ENCODE measurements at places on chromosomes 11 and 22. TPM values are rescaled to one million over a fixed set of nuclear protein-coding genes. Genes with fewer than 3 reads are reported as not detected.
A peak's percentile ranks its signal among the peaks of the same experiment; 100 is the strongest.

NXPE1 gene
- not detected for total RNA-seq

PKNOX2 gene
- total RNA-seq: 39.9 TPM

UVRAG gene
- total RNA-seq: 25.7 TPM

OR52J3 gene
- total RNA-seq: not detected

TMPRSS6 gene
- total RNA-seq: 12.6 TPM

KCNK7 gene
- 1.7 TPM for total RNA-seq

OR2AG1 gene
- total RNA-seq: not detected

CTSF gene
- total RNA-seq: 4.1 TPM

HYOU1 gene
- total RNA-seq: 196 TPM

DNA sequence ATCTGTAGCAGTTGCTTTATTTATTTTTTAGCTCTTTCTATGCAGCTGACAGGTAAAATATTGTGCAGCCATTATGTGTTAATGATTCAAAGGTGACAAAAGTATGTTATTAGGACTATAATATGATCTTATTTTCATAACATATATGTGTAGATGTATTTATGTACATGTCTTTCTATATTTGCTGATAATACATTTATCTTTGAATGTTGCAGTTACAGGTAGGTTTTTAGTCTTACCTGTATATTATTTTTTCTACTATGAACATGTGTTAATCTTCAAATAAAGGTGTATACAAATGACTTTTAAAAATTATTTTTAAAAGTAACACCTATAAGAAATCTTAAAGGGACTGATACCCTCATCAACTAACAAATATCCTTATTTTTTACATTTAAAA lies 33.6 kb downstream of the FAR1 start:
- peaks cover 21% of the 10 kb centered on the region for H3K36me3 ChIP-seq
- no peak overlapping the region for H3K27ac ChIP-seq
- DNase-seq: no peak
- no peak overlapping the region for H3K4me3 ChIP-seq
- peaks cover 20% of the 10 kb centered on the region for H3K4me1 ChIP-seq

DNA sequence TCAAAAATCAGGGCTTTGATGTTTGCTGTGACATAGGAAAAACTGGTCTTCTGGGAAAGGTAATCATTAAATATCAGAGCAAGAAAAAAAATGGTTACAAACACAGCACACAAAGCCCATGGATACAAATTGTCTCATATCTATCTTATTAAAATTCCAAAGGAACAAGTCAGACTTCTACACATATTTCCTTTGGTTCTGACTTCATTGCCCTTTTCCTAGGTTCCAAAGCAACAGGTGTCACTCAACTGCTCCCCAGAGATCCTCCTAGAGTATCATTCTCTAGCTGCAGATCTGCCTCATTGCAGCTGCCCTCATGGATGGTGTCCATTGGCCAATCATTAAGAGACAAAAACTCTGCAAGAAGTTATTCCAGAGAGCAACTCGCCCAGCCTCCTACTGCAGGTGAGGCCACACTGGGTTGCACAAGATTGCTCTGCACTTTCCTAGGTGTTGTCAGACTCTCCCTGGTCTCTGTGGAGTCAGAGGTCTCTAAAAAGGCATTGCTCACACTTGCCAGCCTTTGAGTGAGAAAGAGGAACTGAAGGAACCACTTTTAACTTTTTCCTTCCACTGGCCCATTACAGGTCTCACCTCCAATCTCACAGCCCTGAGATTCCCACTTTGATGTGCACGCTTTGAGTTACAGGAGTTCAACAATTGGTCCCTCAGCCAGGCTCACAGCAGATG lies 5.7 kb downstream of the DRICH1 start:
- H3K4me1 ChIP-seq: peaks cover 42% of the 10 kb centered on the region
- H3K36me3 ChIP-seq: peaks cover 1% of the 10 kb centered on the region
- DNase-seq: no peak
- H3K4me3 ChIP-seq: no peak overlapping the region
- H3K27ac ChIP-seq: peak overlapping the region; percentile 82
- no peaks in the 10 kb centered on the region for H3K27me3 ChIP-seq

- no peaks in the 10 kb centered on the region for H3K4me1 ChIP-seq
- DNase-seq: no peak
- peaks cover 48% of the 10 kb centered on the region for H3K27me3 ChIP-seq
- no peak overlapping the region for H3K27ac ChIP-seq
Observed at GRCh38 chr11:72251614-72252013, 7.6 kb upstream of the PHOX2A start.

DNA sequence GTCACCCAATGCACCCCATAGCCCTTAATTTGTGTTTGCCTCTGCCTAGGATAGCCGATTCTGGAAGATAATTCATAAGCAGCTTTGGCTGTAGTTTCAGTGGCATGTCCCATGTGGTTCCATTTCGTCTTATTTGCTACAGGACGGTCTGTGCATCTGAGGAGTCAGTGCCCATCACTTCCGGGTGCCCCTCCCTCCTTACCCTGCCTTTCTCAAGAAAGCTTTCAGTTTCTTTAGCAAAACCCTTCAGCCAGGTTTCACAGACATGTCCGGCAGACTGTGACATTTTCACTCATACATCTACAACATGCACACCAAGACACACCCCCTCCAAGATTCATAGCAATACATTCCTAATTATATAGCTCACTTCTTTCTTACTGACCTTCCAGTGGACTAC lies 14.3 kb downstream of the TP53AIP1 start:
- H3K4me1 ChIP-seq: no peaks in the 10 kb centered on the region
- peaks cover 49% of the 10 kb centered on the region for H3K27me3 ChIP-seq
- no peaks in the 10 kb centered on the region for H3K36me3 ChIP-seq

DNA sequence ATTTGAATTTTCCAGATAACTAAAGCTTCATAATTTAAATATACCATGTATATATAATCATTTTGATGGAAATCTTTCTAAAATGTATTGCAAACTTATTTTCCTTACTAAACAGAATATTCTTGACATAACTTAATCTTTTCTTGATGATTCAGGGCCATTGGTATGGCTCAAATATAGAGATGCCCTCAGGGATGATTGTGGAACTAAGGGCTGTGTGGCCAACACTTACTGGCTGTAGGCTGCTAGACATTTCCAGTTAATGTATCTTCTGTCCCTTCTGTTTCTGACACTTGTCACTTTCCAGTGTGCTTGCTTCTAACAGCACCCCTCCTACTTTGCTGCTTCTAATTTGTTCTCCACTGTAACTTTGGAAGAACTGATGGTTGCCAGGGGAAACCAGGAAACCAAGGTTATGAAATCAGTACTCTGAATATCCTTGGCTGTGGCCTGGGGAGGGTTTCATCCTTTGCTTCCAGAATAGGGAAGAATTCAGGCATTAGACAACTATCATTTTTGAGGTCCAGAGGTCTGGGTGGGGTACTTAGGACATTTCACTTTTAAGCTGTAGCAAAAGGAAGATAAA lies 697.2 kb downstream of the ETS1 start:
- H3K27ac ChIP-seq: no peak overlapping the region
- peaks cover 1% of the 10 kb centered on the region for H3K36me3 ChIP-seq
- no peaks in the 10 kb centered on the region for H3K27me3 ChIP-seq
- no peak for DNase-seq
- peaks cover 6% of the 10 kb centered on the region for H3K4me1 ChIP-seq

DNA sequence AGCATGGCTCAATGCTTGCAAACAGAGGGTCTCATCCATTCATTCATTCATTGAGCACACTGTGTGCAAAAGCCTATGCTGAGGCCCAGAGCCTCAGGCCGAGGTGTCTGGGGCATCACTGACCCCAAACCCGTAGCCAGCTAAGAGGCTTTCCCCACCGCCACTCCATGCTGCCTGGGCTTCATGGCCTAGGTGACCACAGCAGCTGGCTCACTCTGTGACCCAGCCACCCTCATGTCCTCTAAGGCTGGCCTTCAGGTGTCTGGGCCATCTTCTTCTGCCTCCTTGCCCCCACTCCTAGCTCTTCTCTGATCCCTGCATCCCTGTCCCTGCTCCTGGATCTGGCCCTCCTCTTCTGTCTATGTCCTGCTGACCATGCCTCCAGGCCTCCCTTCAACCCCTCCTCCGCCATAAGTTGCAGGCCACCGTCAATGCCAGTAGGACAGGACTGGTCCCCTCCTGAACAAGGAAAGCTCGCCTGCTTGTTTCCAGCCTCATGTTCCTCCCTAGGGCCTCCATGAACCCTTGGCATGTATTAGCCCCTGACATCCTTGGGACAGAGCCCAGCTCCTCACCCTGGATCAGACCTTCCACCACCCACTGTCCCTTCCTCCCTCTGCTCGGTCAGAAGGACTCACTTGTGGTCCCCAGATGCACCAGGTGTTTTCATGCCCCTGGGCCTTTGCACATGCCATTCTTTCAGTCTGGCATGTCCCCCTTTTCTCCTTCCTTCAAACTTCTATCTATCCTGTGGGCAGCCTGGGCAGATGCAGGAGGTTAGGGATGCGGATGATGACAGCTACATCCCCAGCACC lies 92.8 kb downstream of the MYEOV start:
- DNase-seq: no peak
- peaks cover 3% of the 10 kb centered on the region for H3K36me3 ChIP-seq
- H3K4me1 ChIP-seq: peaks cover 17% of the 10 kb centered on the region
- no peak overlapping the region for H3K4me3 ChIP-seq

GRCh38 chr11:67117672-67118180 lies 1.3 kb upstream of the KDM2A start:
- H3K27me3 ChIP-seq: no peaks in the 10 kb centered on the region
- H3K36me3 ChIP-seq: no peaks in the 10 kb centered on the region
- peak overlapping the region; percentile 78 for H3K4me3 ChIP-seq
- peak; percentile 37 for DNase-seq
- peaks cover 19% of the 10 kb centered on the region for H3K4me1 ChIP-seq

GRCh38 chr11:3073029-3073435 lies 15.8 kb upstream of the CARS1 start:
- peaks cover 4% of the 10 kb centered on the region for H3K27me3 ChIP-seq
- no peak for DNase-seq
- H3K27ac ChIP-seq: no peak overlapping the region
- H3K36me3 ChIP-seq: no peaks in the 10 kb centered on the region
- peaks cover 7% of the 10 kb centered on the region for H3K4me1 ChIP-seq

DNA sequence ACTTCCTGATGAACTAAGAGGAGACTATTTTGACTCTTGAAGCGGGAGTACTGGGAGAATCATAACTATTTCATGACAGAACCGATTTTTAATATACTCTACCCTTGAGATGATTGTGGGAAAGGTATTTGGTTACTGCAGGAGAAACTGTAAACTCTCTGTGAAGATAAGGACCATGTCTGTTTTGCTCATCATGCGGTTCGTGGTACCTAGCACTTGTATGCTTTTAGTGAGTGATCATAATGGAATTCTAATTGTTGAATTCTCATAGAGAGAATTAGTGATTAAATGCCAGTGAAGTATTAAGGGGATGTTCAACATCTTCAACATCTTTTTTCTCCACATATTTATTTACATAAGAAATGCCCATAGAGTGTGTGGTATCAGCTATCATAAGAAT lies 11.4 kb downstream of the AASDHPPT start:
- peaks cover 29% of the 10 kb centered on the region for H3K4me1 ChIP-seq
- no peaks in the 10 kb centered on the region for H3K27me3 ChIP-seq
- H3K36me3 ChIP-seq: peaks cover 44% of the 10 kb centered on the region
- no peak for DNase-seq
- no peak overlapping the region for H3K4me3 ChIP-seq
- no peak overlapping the region for H3K27ac ChIP-seq

DNA sequence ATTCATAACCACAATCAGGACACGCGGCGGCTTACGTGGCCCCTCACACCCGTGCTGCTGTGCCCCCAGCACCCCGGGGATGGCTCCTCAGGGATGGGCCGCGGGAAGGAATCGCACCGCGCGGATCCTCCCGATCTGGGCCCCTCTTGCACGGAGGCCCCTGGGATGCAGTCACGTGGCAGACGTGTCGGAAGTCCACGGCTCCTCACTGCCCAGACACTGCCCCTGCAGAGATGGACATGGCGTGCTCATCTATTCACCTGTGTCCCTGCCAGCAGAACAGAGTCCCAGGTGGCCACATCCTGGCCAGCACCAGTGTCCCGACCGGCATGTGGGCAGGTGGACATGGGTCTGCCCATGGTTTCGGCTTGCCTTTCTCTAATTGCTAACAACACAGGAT lies 12.8 kb downstream of the MOB2 start:
- peaks cover 17% of the 10 kb centered on the region for H3K36me3 ChIP-seq
- DNase-seq: no peak
- no peak overlapping the region for H3K27ac ChIP-seq
- H3K4me1 ChIP-seq: no peaks in the 10 kb centered on the region
- no peak overlapping the region for H3K4me3 ChIP-seq

DNA sequence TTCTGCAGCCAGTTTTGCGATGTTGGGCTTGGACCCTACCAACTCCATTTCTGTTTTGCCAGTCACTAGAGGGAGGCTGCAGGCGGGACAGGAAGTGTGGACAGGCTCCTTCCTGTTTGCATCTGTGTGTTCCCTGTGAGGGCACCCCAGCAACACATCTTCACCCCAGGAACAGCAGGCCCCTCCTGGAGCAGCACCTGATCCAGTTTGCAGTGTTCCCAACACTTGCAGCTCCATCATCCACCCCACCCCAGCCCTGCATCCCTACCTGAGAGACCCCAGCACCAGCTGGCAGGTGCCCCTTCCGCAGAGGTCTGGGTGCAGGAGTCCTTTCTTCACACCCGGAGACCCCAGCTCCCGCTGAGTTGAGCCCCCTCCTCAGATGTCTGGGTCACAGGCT lies 7.4 kb upstream of the VSIG10L2 start:
- H3K4me3 ChIP-seq: no peak overlapping the region
- peaks cover 7% of the 10 kb centered on the region for H3K4me1 ChIP-seq
- no peak overlapping the region for H3K27ac ChIP-seq
- no peaks in the 10 kb centered on the region for H3K36me3 ChIP-seq

GRCh38 chr22:29871684-29872083 lies 11.3 kb upstream of the MTMR3 start:
- peaks cover 8% of the 10 kb centered on the region for H3K4me1 ChIP-seq
- H3K27me3 ChIP-seq: peaks cover 7% of the 10 kb centered on the region
- DNase-seq: no peak
- no peak overlapping the region for H3K4me3 ChIP-seq
- H3K27ac ChIP-seq: peak overlapping the region; percentile 67
- H3K36me3 ChIP-seq: no peaks in the 10 kb centered on the region

Measured in progenitor cell of endocrine pancreas (in vitro differentiated cells).